Posterior vena cava (tissue), 2 donors: ENCODE measurements at places on chromosomes 7 and 10.

- no peak for DNase-seq
These were observed 489.8 kb downstream of the NEBL start for GRCh38 chr10:20407357-20407756.

DNA sequence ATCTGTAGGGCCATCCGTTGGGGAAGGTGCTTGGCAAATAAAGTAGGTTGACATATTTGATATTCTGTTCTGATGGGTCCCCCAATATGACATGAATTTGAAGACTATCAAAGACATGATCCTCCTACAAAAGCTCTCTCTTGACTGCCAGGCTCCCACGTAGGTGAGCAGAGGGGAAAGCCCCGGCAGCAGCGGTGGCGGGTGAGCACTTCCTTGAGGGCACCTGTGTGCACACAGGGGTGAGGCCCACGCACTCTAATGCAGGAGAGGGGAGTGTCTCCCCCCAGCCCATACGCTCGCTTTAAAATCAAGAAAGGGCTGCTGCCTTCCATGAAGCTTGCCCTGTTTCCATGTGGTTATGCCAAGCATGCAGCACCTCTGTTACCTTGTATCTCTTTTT, 100.4 kb downstream of the TAX1BP1 start:
- no peak for DNase-seq

- DNase-seq = no peak
These were observed 182.6 kb upstream of the CXCL12 start for GRCh38 chr10:44567471-44567870.

DNA sequence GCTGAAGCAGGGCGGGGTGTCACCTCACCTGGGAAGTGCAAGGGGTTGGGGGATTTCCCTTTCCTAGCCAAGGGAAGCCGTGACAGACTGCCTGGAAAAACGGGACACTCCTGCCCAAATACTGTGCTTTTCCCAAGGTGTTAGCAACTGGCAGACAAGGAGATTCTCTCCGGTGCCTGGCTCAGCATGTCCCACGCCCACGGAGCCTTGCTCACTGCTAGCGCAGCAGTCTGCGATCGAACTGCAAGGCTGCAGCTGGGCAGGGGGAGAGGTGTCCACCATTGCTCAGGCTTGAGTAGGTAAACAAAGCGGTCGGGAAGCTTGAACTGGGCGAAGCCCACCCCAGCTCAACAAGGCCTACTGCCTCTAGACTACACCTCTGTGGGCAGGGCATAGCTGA, 80.9 kb upstream of the DNAJB12 start:
- no peak for DNase-seq

- DNase-seq = no peak
These were observed 46.4 kb downstream of the CASD1 start for GRCh38 chr7:94556028-94556427.

DNA sequence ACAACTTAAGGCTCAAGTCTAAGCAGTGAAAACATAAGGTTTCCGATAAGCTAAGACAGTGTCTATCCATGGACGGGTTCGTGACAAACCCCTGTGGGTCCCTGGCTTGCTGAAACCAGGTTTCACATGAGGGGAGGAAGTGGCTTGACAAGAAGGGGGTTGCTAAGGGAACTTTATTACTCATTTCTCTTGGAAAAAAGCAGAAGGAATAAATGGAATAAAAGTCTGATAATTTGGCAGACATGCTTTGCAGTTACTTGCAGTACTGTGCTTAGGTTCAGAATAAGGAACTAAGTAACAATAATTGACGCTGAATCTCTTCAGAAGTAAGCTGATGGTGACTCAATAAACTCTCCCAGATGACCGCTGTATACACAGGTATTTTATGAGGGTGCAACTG, 34.7 kb downstream of the RBM17 start:
- DNase-seq = no peak

DNA sequence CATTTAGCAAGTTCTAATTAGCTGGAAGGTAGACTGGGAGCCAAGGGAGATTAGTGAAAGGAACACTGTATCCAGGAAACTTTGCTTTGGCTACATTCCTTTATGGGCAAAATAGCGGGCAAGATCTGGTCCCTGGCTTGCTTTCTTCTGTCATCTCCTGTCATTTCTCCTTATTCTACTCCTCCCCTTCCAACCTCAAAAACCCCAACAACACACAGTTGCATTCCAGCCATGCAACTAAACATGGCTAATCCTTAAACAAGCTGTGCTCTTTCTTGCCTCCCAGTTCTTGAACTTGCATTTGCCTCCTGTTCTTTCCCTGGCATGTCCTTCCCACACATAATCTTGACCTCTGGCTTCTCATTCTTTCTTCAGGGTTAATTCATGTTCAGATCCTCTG, 59.5 kb upstream of the CDCA7L start:
- no peak for DNase-seq

DNA sequence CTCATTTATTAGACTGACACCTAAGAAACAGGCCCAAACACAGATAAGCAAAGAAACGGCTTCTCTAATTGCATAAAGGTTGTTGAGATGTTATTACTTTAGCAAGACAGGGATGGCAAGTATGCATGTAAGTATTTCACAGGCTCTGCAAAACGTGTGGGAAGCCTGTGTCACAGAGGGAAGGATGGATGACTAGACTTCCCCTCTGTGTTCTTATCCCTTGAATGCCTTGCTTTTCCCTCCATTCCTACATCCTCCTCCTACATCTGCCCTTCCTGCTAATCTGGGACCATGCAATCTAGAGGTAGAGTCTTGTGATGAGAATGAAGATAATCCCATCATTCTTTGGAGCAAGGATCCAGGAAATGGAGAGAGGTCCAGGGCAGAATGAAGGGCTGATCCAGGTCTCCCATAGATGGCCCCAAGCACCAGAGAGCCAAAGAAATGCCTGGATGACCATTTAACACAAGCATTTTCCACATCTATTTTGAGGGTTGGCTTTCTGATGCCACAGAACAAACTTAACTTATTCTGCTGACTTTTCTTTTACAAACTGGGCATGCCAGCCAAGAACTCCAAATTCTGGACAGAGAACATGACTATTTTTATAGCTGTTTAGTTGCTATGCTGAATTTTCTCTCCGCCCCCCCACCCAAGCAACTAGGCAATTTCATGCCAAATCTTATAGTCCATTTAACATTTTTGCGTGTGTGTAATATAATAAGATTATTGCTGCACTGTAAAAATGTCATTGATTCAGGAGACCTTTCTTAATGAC, 48.1 kb downstream of the NRP1 start:
- no peak for DNase-seq

GRCh38 chr7:143487566-143487965, 9.9 kb downstream of the TAS2R41 start:
- peak; percentile 86 for DNase-seq

DNA sequence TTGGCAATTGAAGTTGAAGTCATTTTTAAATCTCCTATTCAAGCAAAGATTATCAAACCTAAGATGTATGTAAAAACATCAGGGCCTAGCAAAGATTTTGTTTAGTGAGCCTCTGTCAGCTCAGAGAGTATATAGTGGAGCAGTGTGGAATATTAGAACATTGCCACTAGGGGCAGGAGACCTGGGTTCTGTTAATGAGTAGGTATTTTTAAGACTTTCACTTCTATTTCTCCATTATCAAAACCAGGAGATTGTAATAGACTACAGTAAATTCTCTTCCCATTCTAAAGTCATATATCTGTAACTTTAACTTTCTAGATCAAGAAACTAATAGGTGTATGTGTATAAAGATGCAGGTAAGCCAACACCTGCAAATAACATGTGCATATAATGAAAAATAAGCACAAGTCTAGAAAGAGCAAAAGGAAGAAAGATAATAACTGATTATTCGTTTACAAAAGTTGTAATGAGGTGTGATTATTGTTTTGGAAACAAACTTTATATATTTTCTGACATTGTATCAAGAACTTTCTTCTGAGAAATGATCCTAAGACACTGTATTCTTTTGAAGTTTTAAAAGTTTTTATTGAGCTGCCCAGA, 64.4 kb downstream of the KCND2 start:
- no peak for DNase-seq

- DNase-seq = no peak
These were observed 136.4 kb upstream of the EEPD1 start for GRCh38 chr7:36016648-36017047.

DNA sequence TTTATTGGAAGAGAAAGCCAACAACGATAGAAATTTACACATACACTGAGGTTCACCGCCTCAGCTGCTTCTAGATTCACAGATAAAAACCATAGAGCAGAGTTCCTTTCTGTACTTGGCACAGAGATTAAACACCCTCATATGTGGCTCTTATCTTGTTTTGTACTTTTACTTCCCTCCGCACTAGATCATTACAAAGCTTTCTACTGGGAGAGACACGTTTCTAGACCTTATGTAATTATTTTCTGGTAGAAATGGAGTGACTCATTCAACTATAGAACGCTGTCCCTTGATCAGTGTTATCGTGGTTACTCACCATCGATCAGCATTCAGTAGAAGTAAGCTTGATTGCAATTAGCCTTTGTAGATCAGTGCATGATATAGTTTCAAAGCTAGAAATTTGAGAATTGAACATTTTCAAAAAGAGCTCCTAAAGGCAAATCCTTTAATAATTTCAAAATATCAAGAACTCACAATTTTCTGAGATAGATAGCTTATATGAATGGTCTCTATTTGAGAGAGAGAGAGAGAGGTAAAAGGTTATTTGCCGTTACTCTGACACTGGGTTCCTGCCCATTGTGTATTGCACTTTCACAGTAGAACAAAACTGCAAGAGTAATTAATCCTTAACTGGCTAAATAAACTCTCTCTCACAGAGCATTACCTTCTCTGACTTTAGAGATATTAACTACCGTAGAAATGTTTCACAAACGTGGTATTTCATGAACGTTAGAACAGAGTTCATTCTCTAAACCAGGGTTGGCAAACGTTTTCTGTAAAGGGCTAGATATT, 26.1 kb upstream of the DNAJC1 start:
- no peak for DNase-seq

DNA sequence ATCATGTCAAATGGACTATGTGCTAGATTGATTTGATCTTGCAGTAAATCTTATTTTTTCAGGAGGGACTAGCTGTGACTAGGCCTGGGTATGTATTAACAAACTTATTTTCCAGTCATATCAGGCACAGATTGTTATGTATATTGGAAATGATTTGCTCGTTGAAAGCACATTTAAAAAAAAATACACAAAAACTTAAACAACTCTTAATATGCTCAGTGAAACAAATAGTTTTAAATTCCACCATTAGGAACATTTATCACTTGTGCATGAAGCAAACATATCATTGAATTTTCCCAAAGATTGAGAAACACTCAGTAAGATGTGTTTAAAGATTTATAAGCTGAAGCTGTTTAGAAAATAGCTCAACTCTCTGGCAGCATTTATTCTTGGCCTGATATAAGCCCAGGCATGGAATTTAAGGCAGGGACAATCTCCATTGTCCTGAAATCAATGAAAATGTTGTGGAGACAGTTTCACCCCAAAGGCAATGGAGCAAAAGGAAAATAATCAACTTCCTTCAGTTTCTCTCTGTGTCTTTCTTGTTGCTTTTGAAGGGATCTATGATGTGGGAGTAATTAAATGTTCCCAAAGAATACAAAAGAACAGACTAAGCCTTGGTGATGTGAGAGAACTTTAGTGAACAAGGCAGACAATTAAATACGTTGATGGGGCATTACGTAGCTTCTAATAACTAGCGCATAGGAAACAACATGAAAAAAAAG, 250.3 kb downstream of the GPR37 start:
- no peak for DNase-seq

DNA sequence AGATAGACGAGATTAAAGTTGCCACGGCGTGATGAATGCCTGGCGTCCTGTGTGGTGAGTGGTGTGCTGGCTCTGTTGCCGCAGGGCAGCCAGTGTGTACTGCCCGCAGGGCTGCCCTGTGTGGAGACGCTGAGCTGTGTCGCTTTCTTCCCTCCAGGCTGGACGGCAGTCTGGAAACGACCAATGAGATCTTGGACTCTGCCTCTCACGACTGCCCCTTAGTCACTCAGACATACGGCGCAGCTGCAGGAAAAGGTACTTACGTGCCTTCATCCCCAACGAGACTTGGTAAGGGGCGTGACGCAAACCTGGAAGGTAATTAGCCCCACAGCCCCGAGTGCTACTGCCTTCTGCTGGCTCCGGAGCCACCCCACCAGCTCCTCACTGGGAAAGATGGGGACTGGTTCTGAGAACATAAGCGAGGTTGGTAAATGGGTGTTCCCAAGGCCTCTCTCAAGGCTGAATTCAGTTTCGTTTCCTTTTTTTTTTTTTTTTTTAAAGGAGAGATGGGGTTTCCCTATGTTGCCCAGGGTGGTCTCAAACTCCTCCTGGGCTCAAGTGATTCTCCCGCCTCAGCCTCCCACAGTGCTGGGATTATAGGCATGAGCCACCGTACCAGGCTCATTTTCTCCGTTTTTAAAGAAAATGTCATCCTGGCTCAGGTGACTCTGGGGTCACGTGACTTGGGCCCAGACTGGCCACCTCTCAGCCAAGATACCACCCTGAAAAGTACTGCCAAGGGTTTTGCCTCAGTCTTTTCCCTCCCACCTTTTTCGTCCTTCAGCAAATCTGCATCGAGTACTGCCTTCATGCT, 39.6 kb downstream of the WIPI2 start:
- DNase-seq = peak; percentile 60

GRCh38 chr7:112255388-112255720, 48.9 kb downstream of the ZNF277 start:
- no peak for DNase-seq

GRCh38 chr7:122532406-122533269, 166.3 kb downstream of the RNF133 start:
- no peak for DNase-seq

GRCh38 chr10:60140651-60141632, 234.6 kb upstream of the CCDC6 start:
- DNase-seq = no peak

DNA sequence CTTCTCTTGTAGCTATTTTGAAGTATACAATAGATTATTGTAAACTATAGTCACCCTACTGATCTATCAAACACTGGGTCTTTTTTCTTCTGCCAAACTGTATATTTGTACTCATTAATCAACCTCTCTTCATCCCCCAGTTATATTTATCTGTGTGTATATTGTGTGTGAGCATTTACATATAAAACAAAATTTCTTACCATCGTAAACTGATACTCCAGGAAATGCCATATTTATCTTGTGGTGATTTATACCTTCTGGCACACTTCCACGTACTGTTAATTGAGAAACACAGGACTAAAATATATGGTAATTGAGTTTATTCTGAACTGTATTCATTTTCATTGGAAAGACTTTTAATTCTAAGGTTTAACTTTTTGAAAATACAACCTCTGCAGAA, 18.9 kb downstream of the ANLN start:
- no peak for DNase-seq

GRCh38 chr7:139457153-139457946, 26.1 kb downstream of the KLRG2 start:
- DNase-seq = no peak

GRCh38 chr7:44735403-44736165, 13.1 kb upstream of the ZMIZ2 start:
- peak; percentile 10 for DNase-seq

- DNase-seq = no peak
These were observed 38.9 kb upstream of the ANKRD1 start for GRCh38 chr10:90959826-90960225.

- peak; percentile 82 for DNase-seq
These were observed 83.5 kb upstream of the PRKG1 start for GRCh38 chr10:50990568-50991455.

DNA sequence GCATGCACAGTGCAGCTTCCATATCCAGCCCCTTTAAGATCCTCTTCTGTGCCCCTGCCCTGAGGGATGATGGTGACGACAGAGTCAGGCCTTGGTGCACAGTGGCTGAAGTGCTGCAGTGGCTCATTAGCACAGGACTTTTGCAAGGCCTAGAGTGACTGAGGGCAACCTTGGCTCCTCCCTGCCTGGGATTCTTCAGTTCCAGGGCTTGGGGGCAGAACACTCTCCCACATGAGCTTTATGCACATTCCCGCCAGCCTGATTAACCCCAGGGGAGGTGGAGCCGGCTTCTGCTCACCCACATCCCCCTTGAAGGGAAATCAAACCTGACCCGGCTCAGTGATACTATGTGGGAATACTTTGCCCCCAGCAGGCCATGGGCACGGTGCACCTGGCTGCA, 253.4 kb downstream of the GALNT17 start:
- no peak for DNase-seq
